PC-3 (cell line): ENCODE measurements at places on chromosomes 4 and X. TPM values are rescaled to one million over a fixed set of nuclear protein-coding genes. Genes with fewer than 3 reads are reported as not detected.

The POLN gene
- 0.26 and 1.5 TPM in 2 replicates for total RNA-seq

The SPARCL1 gene
- total RNA-seq: not detected in 2 replicates

The PPP2R2C gene
- 7.0 and 9.5 TPM in 2 replicates for total RNA-seq

The MXRA5 gene
- not detected in 2 replicates for total RNA-seq

The F11 gene
- not detected in 2 replicates for total RNA-seq

The PSAPL1 gene
- total RNA-seq: 0.15 TPM in 1 of 2 replicates, not detected in the other

The C4orf36 gene
- total RNA-seq: 1.8 and 2.0 TPM in 2 replicates

The GLOD5 gene
- not detected in 2 replicates for total RNA-seq

- DNase-seq: peak; percentile 44
These were observed 393.8 kb downstream of the INPP4B start for GRCh38 chr4:142452161-142452855.

GRCh38 chr4:7852568-7853185, 87.0 kb downstream of the AFAP1 start:
- DNase-seq: no peak

DNA sequence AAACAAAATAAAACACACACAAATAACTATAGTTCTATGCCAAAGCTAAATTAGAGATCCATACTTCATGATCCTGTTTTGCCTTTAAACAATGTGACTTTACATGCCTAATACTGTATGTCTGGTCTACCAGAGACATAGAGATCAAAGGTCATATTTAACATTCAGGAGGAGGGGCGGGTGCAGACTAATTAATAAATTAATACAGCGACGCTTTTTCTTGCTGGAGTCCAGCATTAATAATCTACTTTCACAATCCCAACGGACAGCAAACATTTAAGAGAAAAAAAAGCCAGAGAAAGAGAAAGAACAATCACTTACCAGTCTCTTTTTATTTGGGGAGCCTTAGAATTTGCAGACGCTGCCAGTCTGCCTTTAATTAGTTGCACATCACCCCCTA, 509 bp downstream of the CXXC4 start:
- DNase-seq: no peak

DNA sequence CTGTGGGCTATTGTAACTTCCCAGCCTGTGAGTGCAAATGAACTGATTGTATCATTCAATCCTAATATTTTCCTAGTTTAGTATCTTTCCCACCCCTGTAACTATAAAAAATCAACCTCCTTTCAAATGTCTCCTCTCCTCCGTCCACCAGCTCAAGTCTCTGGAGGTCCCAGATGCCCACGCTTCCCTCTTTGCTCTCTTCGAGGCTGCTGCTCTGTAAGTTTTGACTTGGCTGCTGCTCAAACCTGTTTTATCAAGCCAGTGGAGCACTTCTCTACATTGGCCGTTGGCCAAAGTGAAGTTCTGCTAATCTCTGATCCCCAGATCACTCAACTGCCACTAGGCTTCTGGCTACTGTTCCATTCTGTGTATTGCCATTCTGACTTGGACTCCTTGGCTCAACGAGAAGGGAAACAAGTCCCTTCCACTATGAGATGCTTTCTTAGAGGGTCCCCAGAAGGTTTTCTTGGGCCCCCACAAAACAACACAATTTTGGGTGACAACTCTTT, 60.7 kb upstream of the RAPGEF2 start:
- no peak for DNase-seq

GRCh38 chr4:155173371-155173770, 35.1 kb upstream of the NPY2R start:
- peak; percentile 4 for DNase-seq

GRCh38 chr4:66451741-66452140, 781.5 kb upstream of the EPHA5 start:
- no peak for DNase-seq

GRCh38 chr4:136893573-136893972, 638.7 kb downstream of the PCDH18 start:
- no peak for DNase-seq

DNA sequence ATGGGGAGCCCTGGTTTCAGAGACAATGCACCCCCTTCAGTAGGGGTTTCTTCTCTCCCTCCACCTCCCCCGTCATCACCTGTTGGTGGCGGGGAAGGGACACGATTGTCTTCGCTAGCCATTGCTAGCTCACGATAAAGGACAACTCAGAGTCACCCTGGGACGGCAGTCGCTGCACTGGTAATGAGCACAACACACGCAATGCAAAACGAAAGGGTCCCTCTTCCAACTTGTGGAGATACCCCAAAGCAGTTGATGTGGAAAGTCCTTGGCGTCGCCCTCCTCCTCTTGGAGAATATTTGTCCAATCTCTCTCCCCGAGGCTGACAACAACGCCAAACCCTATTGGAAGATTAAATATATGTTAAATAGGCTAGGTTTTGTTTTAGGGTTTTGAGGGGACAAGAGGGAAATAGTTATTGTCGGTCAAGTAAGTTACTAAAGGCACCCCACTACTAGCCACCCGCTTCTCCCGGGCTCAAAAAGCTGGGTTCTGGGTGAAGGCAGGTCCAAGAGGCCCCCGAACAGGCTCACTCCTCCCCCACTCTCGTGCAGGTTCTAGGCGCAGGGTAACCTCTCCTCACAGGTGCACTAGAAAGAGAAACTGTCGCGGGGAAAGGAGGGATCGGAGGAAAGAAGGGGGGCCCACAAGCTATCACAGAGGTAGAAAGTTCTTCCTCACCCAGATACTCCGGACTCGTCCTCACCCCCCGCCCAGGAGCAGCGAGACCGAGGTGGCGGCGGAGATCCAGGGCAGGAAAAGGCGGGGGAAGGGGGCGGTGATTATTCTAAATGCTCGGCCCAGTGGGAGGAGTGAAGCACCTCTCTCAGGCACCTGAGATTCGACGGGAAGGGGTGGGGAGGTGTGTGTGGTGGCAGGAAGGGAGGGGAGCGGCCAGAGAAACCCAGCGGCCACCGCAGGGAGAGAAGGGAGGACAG, at the start of gene LRBA:
TSS of gene LRBA (minus strand) at position 764 of the 938 bp plus-strand sequence. CDS start at position 122, 642 bp downstream.
- peak; percentile 80 for DNase-seq

GRCh38 chrX:68945603-68946228, 116.9 kb downstream of the EFNB1 start:
- DNase-seq: peak; percentile 48
